ENCODE measurements at places on chromosomes 1 and 21.

- DNase-seq, result no peak
Observed at GRCh38 chr1:6688757-6689156, 12.9 kb downstream of the DNAJC11 start.

GRCh38 chr1:18060366-18060765 is 47.2 kb upstream of the IGSF21 start:
- DNase-seq, result no peak

DNA sequence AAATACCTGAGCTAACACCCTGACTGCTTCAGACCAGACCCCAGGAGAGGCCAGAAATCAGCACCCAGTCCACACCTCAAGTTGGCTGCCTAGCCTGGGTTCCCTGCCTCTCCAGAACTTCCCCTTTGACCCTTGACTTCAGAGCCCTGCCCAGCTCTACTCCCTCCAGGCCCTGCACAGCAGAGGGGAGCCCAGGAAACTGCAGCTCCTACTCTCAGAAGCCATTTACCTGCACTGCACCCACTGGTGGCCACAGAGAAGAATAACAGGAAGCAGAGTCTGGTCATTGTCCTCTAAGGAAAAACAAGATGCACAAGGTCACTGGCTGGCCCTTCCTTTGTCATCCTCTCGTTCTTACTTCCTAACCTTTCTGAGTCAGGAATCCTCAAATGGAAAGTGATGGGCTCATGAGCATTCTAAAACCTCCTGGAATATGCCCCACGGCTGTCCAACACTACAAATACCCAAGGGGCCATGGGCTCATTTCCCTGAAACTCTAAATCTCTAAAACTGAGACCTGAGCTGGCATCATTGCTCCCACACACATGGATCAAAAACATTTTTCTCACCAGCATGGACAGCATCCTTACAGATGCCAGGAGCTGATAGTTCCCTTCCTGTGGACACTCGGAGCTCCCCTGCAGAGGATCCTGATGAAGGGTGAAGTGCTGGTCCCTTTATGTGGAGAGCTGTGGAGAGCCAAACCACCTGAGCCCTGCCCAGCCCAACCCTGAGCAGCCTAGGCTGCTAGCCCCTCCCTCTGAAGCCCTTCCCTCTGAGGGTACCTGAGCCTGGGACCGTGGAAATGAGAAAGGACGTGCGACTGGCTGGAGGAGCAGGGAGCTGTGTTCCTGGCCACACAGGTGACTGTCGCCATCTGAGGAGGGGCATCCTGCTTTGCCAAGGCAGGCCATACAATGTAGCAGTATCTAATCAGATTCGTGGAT is at the start of gene ITLN2:
TSS of gene ITLN2 (minus strand) at position 652 of the 947 bp plus-strand sequence. CDS start at position 584, 68 bp downstream.
- DNase-seq, result no peak

DNA sequence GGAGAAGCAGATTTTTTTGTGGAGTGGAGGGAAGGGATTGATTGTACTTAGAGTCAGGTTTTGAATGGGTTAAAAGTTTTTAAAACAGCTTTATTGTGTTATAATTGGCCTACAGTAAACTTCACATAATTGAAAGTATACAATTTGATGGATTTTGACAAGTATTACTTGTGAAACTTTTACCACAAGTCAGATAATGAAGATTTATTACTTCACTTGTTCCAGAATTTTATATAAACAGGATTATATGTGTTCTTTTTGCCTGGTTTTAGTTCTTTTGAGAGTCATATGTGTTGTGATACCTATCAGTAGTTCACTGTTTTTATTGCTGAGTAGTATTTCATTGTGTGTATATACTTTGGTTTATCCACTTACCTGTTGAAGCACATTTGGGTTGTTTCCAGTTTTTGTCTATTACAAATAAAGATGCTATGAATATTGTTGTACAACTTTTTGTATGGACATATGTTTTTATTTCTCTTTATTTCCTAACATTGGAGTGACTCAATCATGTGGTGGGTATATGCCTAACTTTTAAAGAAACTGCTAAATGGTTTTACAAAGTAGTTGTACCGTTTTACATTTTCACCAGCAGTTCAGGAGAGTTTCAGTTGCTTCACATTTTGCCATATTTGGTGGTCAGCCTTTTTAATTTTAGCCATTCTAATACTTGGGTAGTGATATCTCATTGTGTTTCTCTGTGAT is 71.0 kb downstream of the DYRK1A start:
- no peak for DNase-seq

GRCh38 chr1:192807211-192808162 is 1.4 kb upstream of the RGS2 start:
- no peak for DNase-seq

DNA sequence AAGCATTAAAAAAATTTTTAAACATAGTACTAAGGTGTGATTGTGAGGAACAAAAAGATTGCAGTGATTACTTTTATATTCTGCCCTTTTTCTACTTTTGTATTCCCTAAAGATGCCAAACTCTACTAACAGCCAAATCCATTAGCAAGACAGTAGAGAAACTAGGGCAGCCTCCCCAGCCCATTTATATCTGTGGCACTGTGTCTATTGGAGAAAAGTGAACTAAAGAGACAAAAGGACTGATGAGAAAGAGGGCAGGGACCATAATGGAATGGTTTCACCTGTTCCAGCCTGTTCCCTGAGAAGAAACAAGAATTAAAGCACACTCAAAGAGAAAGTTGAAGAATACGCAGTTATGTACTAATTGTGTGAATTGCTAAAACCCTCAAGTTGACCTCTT is 56.6 kb downstream of the ATG4C start:
- DNase-seq, result no peak

- DNase-seq, result no peak
Observed at GRCh38 chr1:223022641-223023473, 120.2 kb downstream of the TLR5 start.

DNA sequence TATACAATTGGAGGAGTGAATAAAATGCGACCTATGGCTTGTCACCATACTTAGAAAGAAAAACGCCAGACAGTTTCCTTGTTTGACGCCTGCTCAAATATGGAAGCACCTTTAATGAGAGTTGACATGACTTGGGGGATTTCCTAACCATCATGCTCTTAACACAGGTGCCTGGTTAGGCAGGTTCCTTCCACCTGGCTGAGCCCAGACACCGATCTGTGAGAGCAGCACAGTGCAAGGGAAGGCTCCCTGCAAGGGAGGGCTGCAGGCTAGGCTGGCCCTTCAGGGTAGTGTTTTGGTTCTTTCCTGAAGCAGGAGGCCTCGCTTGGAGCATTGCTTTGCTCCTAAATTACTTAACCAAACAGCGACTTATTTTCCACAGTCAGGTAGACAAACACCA is 24.6 kb upstream of the KLHDC8A start:
- no peak for DNase-seq

DNA sequence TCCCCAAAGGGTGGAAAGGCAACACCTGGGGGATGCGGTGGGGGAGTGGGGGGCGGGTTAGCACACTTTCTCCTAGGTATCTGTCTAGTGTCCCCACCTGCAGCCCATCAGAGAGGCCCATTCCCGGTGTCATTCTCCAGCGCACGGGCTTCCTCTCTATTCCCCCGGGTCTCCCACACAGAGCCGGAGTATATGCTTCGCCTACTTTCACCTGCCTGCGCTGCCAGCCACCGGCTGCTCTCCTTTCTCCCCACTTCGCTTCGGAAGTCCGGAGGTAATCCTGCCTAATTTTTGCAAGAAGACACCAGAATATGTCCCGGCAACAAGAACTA is 852 bp downstream of the RGS7 start:
- DNase-seq, result no peak

DNA sequence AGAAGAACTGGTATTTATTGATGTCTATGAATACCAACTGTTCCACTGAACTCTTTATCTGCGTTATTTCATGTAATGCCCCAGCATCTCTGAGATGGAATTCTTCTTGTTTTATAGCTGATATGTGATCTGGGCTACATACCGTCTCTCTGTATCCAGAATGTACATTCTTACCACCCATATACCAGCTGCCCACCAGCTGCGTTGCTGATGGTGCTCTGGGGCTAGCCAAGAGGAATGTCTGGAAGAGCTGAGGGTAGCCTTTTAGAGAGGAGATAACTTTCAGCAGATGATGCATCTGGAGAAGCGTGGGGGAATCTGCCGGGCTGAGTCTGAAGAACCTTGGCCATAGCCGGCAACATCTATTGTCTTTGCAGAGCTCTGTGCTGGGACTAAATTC is 137.5 kb downstream of the RYR2 start:
- DNase-seq, result no peak

GRCh38 chr1:44524655-44525500 is 119.8 kb downstream of the RNF220 start:
- no peak for DNase-seq

DNA sequence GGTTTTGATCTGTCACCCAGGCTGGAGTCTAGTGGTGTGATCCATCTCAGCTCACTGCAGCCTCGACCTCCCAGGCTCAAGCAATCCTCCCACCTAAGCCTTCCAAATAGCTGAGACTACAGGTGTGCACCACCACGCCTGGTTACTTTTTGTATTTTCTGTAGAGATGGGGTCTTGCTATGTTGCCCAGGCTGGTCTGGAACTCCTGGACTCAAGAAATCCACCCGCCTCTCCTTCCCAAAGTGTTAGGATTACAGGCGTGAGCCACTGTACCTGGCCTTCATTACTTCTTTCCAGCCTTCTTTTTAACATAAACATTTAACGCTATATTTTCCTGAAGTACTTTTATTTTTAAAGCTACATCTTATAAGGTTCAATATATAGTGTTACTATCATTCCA is 18.4 kb upstream of the HMGCL start:
- no peak for DNase-seq

DNA sequence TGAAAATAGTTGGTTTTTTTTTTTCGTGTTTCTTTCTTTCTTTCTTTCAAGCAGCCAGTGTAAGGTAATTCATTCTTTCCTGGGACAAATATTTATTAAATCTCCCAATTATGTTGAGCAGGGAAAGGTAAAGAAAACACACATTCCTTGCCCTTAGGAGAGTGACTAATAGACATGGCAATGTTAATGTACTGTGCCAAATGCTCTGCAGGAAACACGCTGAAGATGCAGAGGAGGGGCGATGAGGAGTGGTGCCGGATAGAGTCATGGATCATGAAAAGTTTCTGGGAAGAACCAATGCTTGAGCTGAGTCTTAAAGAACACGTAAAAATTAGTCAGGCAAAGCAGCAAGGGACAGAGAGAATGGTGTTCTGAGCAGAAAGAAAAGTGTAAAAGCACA is 199.2 kb downstream of the DNM3 start:
- DNase-seq, result no peak

GRCh38 chr1:12424793-12425192 is 193.2 kb downstream of the DHRS3 start:
- DNase-seq, result no peak

DNA sequence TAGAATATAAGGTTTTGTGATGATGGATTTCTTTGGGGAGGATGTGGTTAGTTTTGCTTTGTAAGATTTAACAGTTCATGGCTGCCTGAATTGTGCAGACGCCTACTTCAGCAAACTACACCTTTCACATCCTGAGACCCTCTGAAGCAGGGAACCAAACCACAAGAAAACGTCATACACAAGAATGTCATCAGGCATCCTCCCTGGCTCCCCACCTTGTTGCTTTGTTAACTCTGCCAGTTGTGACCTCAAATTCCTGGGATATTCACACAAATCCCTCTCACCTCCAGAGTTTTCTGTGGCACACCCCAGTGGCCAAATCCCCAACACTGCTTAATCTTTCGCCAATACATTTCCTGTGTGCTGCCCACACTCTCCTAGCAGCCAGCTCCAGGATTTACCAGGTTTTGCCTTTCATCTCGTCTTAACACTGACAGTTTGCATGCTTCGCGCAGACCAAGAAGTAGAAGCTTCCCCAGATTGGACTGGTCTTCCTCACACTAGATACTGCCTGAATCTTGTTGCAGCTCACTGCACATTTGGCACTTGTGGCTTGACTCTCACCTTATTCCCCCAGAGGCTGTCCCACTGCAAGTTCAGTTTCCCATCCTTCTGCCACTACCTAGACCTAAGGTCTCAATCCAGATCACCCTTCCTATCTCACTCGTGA is 51.1 kb upstream of the CTTNBP2NL start:
- DNase-seq, result no peak

GRCh38 chr1:20999525-21000244 is 177.0 kb downstream of the EIF4G3 start:
- DNase-seq, result no peak

DNA sequence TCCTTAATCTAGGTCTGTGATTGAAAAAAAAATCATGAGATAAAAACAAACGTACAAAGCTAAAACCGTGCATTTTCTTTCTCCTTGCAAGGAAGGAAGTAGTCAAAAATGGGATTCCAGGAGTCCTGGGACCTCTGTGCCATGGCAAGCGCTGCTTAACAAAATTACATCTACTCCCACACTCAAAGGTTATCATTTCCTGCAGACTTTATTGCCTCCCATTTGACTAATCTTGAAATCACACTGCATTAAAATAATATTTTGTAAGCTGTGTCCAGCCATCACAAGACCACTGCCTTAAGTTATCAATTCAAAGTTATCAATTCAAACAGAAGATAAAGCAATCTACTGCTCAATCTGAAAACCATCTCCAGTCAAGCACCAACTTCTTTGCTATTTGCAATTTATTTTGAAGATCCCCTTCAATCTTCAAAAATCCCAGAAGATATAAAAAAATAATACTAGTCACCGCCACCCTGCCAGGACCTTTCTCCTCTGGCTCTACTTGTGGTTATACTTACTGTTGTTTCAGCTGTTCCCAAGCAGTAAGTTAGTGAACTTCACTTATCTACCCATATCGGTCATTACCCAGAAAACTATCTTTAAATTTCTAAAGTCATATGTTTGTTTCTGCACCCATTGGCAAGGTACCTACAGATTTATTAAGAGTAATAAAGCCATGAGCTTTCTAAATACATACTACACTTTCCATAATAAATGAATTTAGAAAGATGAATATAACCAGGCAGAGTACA is 38.1 kb upstream of the RAP1GAP start:
- no peak for DNase-seq

- no peak for DNase-seq
Observed at GRCh38 chr1:212107481-212107880, 71.9 kb downstream of the DTL start.

GRCh38 chr1:37146071-37146470 is 111.8 kb upstream of the GRIK3 start:
- no peak for DNase-seq

DNA sequence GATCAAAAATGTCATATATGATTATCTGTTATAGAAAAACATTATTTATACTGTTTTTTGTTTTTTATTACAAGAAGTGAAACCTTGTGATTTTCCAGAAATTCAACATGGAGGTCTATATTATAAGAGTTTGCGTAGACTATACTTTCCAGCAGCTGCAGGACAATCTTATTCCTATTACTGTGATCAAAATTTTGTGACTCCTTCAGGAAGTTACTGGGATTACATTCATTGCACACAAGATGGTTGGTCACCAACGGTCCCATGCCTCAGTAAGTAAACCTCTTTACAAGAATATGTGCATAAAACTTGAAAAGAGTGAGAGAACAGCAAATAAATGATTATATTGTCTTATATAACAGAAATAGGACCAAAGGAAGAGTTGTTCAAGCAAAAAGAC is 14.5 kb downstream of the CFHR4 start:
- DNase-seq, result no peak

GRCh38 chr1:8858888-8859706 is 19.4 kb downstream of the ENO1 start:
- DNase-seq, result no peak

- DNase-seq, result no peak
Observed at GRCh38 chr1:228002792-228003191, 4.0 kb upstream of the WNT3A start.

- DNase-seq, result peak; percentile 76
Observed at GRCh38 chr1:10909697-10910680, 102.5 kb upstream of the TARDBP start.

GRCh38 chr1:209409780-209410179 is 173.7 kb upstream of the CAMK1G start:
- DNase-seq, result no peak

GRCh38 chr1:203252678-203253077 is 23.2 kb upstream of the CHIT1 start:
- no peak for DNase-seq
